Right hindlimb (tissue), 1 donor: ENCODE measurements at places on chromosomes 4 and X.

GRCh38 chr4:25767877-25768725 is 94.7 kb downstream of the SEL1L3 start:
- peak; percentile 81 for DNase-seq

DNA sequence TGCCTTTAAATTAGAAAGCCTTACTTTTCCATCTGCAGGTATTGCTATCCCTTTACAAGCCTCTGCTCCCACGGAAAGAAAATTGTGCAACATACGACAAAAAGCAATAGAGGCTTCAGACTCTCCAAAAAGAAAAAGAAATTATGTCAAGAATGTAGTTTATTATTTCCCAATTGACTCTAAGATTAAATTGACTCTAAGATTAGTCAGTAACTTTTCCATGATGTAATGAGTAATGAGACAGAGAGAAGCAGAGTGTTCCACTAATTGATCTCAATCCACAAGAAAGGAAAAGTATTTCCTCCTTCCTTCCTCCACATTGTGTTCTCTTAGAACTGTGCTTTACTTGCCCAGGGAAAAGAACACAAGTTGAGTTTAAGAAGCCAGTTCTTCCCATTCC is 345.7 kb upstream of the HS3ST1 start:
- DNase-seq, result no peak

- DNase-seq, result no peak
These were observed 58.9 kb upstream of the QRFPR start for GRCh38 chr4:121439669-121440068.

DNA sequence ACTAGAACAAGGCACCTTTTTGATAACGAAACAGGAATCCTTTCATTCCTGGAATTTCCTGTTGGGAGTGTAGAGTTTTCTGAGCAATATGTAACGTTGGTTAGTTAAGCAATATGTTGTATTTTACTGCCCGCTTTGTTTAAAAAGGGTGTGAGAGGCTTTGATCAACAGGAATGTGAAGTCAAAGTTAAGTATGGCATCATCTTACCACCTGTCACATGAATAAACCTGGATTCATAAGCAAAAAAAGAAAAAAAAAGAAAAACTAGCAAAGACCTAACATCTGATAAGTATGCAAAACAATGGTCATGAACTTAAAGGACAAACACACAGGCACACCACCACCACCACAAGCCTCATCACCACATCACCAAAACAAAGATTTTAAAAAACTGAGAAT is 7.1 kb upstream of the CXCL5 start:
- DNase-seq, result no peak

DNA sequence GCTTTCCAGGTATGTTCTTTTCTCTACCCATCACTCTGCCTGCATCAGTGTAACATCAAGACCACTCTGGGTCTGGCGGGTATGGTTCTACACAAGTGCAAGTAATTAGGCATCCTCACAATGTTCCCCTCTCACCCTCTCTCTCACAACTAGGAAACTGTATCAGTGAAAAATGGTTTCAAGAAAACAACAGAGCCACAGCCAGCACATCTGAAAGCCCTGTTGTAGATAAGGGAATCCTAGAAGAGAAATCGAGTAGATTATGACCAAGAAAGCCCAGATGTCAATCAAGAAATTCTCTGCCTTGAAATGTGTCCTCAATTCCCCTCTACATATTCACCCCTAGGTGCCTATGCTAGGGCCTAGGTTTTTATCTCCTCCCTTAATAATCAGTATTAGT is 281.3 kb upstream of the ANKRD50 start:
- DNase-seq, result no peak

- DNase-seq, result no peak
These were observed 817.2 kb upstream of the FTHL17 start for GRCh38 chrX:31889088-31889487.

GRCh38 chr4:67087897-67088296 is 457.4 kb downstream of the CENPC start:
- no peak for DNase-seq

DNA sequence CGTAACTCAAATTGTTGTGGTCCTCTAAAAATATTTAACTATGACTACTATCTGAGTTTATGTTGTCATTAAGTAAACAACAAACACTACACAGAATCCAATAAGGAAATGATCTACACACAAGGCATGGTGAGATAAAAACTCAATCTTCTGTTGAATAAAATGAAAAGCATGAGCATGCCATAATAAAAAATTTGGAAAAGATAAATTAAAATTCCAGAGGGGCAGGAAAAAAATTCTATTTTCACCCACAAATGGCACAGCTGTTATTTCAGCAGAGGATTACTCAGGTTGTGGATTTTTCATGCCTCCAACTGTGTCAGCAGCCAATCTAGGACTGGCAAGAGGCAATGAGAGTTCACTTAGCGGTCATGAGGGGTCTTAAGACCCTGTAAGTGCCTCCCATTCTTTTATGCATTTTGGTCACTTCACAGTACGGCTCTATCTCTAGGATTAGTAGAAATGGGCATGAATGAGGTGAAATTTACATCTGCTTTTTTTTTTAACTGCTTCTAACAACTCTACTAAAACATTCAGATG is 639.8 kb upstream of the DIPK2B start:
- DNase-seq, result no peak

- no peak for DNase-seq
These were observed 69.8 kb upstream of the TTC29 start for GRCh38 chr4:147015491-147015890.

DNA sequence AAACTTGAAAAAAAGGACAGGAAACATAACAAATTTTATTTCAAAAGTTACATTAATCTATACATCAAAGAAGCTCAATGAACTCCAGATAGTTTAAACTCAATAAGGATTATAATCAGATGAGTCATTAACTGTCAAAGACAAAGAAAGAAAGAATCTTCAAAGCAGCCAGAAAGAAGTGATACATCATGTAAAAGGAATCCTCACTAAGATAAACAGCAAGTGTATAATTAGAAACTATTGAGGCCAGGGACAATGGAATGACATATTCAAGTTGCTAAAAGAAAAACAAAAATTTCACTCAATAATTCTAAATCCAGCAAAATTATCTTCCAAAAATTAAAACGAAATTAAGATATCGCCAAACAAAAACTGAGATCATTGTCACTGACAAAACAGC is 161.6 kb upstream of the NWD2 start:
- DNase-seq, result no peak

- DNase-seq, result no peak
These were observed 78.7 kb upstream of the PCDH18 start for GRCh38 chr4:137610960-137611359.

DNA sequence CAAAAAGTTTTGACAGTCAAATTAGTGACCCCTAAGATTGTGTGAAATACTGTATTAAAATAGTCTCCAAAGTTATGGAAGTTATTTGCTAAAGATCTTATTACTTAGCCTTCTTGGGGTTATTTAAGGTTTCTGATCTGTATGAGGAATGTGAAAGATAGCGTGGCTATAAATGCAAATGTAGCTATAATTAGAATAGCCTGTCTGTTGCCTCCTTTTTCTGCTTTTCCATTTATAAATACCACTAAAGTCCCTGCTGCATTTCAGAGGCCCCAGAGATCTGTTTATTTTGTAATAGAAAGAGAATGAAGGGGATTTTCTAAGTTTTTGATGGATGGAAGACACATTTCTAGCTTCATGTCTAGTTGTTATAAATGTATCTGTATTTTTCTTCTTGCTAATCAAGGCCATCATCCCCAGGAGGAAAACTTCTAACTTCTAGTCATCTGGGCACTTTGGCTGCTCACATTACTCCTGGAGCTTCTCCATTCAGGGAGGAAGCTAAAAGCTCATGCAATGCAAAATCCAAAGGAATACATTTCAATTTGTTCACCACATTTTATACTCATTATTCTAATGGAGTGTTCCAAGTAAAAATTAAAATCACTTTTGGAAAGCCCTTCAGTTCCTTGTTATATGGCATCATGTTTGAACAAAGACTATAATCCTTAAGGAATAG is 73.9 kb downstream of the INTS12 start:
- no peak for DNase-seq

DNA sequence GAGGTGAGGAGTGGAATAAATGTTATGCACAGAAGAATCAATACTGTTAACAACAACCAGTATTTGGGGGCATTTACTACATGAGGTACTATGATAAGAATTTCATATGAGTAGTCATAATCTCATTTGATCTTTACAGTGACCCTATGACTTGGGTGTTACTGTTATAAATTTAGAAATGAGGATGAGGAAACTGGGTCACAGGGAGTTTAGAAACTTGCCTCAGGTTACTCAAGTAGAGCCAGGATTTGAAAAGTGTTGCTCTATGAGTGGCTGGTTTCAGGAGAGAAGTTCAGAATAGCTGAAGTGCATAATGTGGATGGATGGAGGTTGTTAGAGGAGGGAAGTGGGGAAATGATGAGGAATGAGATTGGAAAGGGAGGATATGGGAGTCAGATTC is 16.6 kb upstream of the DDIT4L start:
- no peak for DNase-seq

DNA sequence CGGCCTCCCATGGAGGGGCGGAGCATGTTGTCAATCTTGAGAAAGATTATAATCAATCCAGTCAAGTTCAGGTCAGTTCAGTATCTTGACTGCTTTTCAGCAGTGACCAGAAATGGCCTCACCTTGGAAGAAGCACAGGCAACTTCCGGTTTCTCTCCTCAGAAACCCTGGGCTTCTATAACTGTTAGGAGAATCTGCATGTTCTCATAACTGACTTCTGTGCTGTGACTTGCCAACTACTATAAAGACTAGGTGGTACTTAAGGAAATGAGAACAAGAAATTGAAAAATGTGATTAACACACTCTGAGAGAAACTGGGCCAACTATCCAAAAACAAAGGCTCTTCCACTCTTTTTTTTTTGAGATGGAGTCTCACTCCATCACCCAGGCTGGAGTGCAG is 35.9 kb upstream of the TLR3 start:
- no peak for DNase-seq

DNA sequence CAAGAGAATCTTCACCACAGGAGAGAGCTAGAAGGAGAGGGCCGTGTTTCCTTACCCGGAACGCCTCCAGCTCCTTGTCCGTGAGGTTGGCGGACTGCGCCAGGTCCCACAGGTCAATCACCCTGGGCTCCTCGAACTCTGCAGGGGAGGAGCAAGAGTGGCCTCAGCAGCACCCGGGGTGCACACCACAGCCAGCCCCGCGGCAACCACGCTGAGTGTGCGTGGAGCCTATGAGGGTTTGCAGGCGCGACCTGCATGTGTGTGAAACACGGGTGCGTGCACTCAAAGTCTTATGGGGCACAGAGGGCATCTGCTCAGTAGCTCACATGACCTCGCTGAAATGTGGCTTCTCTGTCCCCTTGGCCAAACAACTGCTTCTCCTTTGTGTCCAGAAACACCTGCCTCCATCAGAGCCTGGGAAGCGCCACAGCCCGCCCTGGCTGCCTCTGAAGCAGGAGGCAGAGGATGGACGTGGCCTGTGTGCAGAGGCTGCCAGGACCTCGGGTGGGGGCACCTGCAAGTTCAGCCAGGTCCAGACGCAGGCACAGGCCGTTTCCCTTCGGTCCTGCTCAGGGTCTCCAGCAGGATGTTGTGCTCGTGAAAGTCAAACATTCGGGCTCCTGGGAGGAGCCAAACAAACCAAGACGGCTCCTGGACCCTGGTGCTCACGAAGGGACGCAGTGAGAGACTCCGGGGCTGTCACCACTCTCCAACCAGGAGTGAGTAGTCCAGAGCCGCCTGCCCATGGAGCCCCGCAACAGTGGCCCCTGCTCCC is 16.0 kb downstream of the LRPAP1 start:
- DNase-seq, result no peak

GRCh38 chr4:107444-108429 is 16.6 kb upstream of the ZNF718 start:
- DNase-seq, result no peak

DNA sequence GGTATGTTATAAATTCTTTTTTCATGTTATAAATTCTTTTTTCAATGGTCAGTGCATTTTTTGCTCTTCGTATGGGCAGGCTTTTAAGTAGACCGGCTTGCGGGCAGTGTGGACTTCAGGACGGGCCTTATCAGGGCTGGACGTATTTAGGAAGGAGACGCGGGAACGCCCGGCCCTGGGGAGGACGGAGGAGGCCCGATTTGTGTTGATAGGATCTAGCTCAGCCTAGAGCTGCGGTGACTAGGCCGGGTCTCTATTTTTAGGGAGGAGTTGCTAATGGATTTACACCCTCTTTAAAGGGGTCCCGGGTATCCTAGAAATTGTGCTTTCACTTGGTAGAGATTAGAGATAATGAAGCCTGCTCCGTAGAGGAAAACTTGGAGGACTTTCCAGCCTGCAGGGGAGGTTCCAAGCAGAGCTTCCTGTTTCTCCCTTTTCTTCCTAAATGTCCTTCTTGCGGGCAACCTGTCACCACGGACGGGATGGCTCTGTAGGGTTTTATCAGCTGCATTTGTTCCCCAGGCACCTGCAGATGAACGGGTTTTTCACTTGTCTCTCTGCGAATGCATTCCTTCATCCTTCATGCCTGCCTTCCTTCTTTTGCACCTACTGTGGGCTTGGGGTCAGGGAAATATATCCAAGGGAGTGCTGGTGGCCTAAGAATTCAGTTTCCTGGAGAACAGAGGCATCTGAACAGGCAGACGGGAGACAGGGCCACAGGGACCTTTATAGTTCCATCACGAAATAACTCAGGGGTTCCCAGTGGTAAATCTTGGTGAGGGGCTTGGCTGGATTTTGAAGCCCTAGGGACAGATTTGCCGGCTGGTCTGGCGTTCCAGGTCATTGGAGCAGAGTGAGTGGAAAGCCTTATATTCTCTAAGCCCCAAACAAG is 1.4 kb downstream of the CD99 start:
- DNase-seq, result peak; percentile 42

DNA sequence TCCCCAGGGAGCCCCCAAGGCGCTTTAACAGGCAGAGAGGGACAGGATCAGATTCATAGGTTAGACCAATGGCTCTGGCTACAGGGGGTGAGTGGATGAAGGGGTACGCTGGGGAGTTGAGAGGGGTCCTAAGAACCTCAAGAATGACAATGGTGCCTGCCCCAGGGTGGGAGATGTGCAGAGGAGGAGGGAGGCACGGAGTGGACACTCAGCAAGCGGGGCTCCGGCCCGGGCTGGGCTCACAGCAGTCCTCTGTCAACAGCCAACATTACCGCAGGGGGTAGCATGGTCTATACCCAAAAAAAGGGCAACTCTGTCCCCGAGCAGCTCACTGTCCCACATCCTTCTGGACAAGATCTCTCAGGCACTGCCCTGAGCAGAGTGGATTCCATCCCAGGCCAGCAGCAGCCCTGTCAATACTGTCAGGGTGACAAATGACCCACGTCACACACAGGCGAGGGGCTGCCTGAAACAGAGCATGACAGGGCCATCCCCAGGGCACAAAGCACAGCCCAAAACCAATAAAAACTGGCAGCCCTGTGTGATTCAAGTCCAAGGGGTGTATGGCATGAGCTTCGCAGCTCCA is 47.7 kb upstream of the PPP2R2C start:
- no peak for DNase-seq

- DNase-seq, result no peak
These were observed 387.8 kb downstream of the DCAF12L2 start for GRCh38 chrX:125778261-125778660.

DNA sequence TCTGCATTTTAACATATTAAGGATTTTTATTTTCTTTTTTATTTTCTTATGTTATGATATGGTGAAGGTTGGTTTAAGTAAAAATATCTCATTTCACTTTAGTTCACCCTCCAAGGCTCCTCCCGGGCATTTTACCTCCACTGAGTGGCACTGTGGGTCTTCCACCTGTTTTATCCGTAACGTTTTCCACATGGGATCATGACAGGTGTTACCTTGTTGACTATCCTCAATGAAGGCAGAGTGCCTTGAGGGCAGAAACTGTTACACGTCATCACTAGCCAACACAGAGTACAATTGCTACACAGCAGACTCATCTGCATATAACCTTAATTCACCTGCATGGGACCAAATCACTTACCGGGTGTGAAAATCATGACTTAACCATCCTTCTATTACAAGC is 105.8 kb downstream of the GEMIN8 start:
- DNase-seq, result no peak

GRCh38 chr4:176988226-176988625 is 195.5 kb upstream of the VEGFC start:
- DNase-seq, result no peak
